Naive thymus-derived CD8-positive, alpha-beta T cell (primary cell): ENCODE measurements at places on chromosomes 3 and 15.

GRCh38 chr15:40239693-40240618 lies 1.1 kb downstream of the PAK6 start:
- no peak for DNase-seq

DNA sequence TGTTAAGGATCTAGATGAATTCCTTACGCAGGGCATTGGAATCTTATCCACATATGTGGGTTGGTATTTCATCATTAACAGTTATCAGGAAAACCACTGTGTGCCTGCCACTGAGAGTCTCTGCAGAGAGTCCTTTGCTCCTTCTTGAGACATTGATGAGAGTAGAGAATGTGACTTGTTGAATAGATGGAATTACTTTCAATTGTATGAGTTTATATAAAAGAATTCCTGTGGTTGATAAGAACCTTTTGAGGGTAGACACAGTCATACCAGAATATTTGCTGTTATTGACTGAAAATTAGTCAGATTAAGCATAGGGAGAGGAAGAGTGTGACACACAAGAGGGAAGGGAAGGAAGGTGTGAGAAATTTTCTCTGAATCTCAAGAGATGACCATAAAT lies 30.8 kb downstream of the ARHGEF26 start:
- DNase-seq, result no peak

GRCh38 chr15:82650046-82650670 lies 3.0 kb upstream of the CPEB1 start:
- DNase-seq, result no peak

DNA sequence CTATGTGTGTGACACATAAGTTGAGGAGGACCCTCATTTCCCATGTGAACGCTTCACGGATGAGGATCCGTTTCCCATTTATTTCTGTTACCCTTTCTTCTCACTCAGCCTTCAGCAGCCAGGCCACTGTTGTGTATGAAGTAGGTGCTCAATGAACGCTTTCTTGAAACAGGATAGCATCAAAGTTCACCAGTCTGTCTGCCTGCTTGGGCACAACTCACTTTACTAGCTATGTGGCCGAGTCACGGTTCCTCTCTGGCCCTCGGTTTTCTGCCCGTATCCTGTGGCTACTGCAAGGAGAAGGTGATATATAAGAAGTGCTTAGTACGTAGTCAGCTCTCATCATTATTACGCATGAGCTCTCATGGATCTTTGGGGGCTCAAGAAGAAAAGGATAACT lies 22.4 kb downstream of the ACSBG1 start:
- DNase-seq, result no peak

- no peak for DNase-seq
Observed at GRCh38 chr3:16907243-16907642, 22.5 kb downstream of the PLCL2 start.

DNA sequence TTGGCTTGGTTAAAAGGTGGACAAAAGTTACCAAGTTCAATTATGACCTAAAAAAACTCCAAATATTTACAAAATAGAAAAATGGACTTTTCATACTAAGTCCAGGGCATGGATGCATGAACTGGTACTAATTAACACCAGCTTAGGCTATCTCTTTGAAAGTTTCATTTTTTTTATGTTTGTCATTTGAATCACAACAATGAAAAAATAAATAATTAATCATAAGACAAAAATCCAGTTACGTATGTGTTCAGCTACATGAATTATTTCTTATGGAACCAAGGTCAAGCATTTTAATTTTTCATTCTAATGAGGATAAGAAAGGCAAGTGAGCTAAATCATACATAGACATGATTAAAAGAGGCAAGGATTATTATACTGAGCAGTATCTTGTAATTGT lies 23.7 kb upstream of the STRIT1 start:
- no peak for DNase-seq

- DNase-seq, result no peak
Observed at GRCh38 chr3:188974856-188975599, 196.7 kb upstream of the TPRG1 start.

DNA sequence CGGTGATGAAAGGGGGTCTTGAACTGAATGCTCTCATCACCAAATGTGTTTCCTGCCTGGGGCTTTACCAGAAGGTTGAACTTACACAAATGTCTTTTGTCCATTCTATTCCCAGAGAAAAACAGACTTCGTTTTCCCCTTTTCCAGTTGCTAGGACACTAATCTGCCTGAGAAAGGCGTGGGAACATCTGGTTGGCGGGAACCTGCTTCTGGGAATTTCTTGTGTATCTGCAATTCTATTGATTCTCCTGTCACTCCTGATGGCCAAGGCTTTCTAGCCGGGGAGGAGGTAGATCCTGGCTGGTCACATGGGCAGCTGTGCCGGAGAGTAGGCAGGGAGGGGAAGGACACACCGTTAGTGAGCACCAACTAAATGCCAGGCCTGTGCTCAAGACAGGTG lies 31.1 kb upstream of the CCDC174 start:
- DNase-seq, result no peak

DNA sequence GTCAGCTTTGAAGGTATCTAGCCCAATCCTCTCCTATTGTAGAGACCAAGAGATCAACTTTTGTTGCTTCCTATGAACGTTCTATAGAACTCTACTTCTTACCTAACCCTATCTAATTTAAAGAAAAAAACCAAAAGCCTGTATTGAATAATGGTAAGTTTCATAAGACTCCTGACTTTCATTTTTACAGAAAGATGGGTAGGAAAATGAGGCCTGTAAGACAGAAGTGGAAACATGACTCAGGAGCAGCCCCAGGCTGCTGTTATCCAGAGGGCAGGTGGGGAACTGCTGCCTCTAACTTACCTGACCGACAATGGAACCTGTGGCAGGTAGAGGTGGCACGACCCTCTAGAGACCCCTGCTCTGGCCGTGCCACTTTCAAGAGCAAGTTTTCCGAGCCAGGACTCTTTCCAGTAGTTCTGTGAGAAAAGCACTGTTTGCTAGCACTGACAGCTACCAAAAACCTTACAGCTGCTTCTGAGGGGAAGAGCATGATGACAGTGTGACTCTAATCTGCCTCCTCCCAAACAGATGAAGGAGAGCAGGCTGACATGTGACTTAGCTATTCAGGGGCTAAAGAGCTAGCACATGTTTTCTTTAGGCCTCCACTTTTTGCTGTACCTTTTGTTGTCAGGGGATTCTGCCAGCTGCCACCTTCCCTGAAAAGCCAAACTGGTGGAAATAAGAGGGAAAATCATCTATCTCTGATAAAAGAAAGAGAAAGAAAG lies 17.5 kb downstream of the POPDC2 start:
- no peak for DNase-seq

GRCh38 chr3:195075199-195075940 lies 195.6 kb downstream of the XXYLT1 start:
- DNase-seq, result no peak

DNA sequence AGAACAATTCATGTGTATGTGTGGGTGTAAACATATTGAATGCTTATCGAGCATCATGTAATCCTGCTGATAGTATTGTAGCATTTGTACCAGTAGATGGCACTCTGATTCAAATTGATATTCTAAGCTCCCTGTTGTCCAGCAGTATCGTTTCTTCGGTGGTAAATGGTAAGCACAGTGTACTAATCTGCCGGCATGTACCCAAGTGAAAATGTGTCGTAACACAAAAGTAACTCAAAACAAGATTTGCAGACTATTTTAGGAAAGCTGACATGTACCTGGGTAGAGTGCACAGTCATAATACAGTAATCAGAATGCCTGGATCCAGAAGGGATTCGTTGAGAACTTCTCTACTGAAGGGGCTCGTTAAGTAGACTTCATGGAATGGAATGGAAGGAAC lies 31.7 kb upstream of the MNS1 start:
- DNase-seq, result no peak

DNA sequence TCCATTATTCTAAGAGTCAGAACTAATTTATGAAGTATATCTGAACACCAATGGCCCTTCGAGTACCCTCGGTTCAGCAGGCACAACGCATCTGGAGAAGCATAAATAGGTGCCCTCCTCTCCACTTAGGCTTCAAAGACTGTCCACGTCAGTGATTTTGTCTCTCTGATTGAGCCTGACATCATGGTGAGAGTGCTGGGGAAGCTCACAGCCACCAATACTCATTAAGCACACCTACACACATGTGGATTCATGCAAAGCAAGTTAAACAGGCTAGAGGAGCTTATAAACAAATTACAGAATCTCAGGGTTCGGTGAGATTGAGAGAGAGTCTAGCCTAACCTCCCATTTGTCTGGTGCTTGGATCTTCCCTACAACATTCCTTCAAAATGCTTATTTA lies 3.6 kb downstream of the CLDN1 start:
- no peak for DNase-seq

DNA sequence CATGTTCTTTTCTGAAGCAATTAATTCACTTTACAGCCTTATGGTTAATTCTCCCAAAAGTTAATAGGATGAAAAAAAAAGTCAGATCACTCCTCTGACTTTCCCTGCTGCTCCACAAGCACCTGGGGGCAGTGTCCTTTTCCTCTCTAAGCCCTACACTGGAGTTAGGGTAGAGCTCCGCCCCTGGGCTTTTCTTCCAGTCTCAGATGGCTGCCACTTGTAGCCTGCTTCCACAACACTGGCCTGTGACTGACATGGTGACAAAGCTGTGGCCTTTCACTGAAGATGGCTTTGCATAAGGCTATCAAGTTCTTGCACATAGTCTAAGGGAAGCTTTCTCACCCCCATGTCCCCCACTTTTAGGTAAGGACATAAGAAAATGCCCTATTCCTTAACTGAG lies 1.3 kb upstream of the MON1A start:
- no peak for DNase-seq

DNA sequence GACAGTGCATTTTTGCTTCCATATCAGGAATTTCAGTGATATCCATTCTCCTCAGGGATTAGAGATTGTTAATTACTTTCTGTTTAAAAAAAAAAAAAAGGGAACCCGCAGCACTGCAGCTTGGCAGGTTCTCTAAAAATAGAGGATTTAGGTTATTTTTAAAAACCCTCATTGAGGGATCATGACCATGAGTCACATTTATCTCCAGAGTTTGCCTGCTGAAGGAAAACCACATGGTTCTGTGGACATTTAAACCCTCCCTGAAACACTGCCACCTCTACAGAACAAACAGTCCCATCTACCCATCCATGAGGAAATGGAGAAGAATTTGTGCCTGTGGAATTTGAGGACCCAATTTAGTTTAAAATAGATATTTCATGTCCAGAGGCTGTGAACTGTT lies 66.2 kb upstream of the UBE2E1 start:
- no peak for DNase-seq

- no peak for DNase-seq
Observed at GRCh38 chr3:4899710-4900109, 79.5 kb upstream of the BHLHE40 start.

DNA sequence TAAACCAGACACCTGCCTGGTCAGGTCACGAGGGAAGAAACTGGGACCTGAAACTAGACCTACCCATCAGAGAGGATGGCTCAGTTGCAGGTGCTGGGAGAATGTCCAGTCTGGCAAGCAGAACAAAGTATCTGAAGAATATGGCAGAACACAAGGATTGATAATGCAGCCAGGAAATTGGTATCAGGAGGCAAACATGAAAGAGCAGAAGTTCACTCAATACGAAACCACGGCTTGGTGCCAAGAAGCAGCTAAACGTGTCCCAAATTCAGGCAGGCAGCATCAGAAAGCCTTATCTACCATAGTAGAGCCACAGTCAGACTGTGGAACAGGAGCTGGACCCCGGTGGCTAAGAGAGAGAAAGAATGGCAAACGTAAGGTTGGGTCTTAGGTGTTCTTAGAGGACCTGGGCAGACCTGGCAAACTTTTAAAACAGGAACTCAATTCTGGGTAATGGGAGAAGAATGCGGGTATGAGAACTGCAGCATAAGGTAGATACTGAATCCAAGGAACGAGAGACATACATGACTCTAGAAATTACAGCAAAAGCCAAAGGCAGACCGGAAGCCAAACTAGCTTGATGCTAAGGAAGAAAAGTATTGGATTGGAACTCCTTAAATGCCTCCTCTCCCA lies 169.0 kb upstream of the NECTIN3 start:
- DNase-seq, result no peak

DNA sequence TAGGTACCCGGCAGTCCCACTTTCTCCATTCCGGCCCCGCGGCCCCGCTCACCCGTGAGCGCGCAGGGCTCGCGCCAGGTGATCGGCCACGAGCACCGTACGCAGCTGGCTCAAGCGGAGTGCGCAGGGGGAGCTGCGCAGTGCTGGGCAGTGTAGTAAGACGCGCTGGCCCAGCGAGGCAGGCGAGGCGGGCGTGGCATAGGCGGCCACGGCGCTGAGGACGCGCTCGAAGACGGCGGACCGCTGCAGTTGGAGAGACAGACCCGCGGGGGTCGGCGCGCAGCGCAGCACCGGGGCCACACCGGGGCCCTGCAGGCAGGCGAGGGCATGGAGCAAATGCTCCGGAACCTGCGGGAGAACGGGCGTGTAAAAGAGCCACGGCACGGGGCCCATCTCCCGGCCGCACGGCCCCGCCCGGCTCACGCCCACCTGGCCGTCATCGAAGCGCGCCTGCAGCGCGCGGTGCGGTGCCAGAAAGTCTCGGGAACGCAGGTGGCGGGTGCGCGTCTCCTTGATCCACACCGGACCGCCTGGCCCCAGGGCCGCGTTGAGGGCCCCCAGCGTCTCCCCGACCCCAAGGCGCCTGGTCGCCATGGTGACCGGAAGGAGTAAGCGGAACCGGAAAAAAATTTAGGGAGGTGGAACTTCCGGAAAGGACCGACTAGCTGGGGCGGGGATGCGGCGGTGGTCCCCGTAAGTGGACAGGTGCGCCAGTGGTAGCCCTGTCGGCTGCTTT lies at the start of gene DALRD3:
Gene DALRD3 (minus strand): TSS at position 610 of the 736 bp plus-strand sequence. CDS start 16 bp downstream, at position 594.
- peak; percentile 51 for DNase-seq

GRCh38 chr3:56125358-56126005 lies 342.8 kb downstream of the ERC2 start:
- DNase-seq, result no peak

DNA sequence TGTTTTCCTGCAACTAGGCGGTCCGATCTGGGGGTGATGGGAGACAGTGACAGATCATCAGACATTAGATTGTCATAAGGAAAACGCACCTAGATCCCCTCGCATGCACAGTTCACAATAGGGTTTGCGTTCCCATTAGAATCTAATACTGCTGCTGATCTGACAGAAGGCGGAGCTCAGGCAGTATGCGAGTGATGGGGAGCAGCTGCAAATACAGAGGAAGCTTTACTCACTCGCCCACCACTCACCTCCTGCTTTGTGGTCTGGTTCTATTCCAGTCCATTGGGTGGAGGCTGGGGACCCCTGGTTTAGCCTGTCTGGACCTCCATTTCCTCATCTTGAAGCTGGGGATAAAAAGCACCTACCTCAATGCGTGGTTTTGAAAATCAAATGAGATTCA lies 437.5 kb upstream of the PROK2 start:
- no peak for DNase-seq

GRCh38 chr15:61171209-61171608 lies 57.9 kb downstream of the RORA start:
- no peak for DNase-seq

GRCh38 chr15:63022181-63022580 lies 20.4 kb upstream of the TPM1 start:
- DNase-seq, result no peak

DNA sequence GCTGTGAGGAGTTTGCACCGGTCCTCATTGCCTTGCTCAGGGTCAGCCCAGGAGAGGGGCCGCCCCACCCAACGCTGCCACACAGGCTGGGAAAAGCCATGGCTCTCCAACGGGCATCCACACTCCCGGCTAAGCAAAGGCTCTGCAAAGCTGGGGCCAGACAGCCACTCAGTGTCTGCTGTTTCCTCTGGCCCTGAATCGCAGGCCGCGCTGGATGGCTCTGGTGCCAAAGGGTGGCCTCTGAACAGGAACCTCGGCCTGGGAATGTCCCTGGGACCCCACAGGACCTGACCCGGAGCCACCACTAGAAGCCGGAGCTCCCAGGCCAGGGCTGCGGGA lies 42.9 kb downstream of the RPN1 start:
- DNase-seq, result no peak

GRCh38 chr3:57793737-57794187 lies 37.7 kb downstream of the SLMAP start:
- DNase-seq, result no peak

GRCh38 chr3:49158103-49158709 lies 7.9 kb downstream of the CCDC71 start:
- peak; percentile 62 for DNase-seq
